ENCODE measurements at places on chromosomes 4 and X.

DNA sequence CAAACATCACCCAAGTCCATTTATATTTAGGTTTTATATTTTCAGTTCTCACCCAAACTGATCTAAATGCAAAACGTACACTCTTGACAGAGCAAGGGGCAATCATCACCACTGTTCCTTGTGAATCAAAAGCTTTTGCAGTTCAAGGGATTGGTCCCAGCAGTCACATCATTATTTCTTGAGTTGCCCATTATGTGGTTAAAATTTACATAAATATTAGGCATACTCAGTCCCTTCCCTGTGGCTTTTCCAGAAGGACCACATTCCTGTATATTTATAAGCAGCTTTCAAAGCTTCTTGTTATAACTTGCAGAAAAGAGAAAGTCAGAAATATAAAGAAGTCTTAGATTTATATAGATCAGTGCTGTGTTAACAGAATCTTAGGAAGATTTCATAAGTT is 224.4 kb downstream of the CLCN4 start:
- no peak for DNase-seq

DNA sequence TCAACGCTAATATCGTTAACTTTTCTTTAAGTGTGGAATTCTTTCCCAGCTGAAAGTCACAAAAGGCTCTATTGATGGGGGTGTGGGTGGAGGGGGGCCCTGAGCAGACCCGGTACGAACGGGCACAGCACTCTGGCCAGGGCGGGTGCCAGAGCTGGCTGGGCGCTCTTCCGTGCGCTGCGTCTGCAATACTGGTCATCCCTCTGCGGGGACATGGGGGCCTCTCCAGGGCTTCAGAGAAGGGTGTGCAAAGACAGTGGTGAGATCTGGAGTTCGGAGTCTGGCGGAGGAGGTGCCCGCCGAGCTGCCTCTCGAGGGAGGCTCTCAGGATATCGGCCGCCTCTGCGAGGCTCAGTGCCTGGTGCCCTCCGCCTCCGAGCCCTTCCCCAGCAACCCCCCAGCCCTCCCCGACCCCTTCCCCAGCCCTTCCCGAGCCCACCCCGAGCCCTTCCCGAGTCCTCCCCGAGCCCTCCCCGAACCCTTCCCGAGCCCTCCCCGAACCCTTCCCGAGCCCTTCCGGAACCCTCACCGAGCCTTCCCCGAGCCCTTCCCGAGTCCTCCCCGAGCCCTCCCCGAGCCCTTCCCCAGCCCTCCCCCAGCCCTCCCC is 34.3 kb downstream of the FGFRL1 start:
- DNase-seq: no peak

DNA sequence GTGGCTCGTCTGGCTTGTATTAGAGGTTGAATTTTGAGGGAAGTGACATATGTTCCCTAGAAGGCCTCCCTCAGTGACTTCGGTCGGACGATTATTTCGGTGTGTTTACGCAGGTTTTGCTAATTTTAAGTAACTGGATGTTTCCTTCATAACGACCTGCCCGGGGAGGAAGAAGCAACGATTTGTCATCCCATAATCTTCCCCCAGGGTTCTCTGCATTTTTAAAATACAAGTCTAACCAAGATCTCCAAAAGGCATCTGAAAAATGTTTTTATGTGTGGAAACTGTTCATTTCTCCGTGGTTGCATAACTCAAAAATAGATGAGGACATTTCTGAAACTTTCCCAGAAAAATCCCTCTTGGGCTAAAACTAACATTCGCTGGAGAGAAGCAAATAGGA is 195.4 kb downstream of the SHOX start:
- DNase-seq: peak; percentile 97

DNA sequence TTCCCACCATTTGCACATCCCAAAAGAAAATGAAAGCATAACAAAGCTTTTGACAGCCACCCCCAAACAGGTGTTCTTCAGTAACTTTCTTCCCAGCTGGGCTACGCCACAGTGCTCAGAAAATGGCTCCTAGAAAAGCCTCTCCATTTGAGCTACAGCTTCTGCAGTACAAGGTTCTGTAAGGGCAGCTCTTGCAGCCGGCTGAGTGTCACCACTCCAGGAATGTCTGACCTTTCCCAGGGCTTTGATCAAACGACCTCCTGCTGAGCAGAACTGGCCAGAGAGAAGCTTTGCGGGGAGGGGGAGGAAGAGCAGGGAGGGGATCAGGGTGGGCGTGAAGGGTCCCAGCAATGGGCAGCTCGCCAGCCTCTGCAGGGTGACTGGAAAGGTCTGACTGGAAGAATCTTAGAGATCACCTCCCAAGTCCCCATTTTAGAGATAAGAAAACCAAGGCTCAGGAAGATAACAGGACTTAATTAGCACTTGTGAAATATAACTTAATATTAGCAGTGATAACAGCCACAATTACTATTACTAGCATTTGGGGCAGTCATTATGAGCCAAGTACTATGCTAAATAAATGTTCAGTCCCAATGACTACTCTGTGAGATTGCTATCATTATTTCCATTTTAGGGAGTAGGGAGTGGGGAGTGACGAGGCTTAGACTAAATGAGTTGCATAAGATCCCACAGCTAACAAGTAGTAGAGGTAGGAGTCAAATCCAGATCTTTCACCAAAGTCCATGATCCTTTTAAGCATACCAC is 51.1 kb downstream of the LEF1 start:
- peak; percentile 17 for DNase-seq

GRCh38 chrX:125765347-125765746 is 400.7 kb downstream of the DCAF12L2 start:
- DNase-seq: no peak

DNA sequence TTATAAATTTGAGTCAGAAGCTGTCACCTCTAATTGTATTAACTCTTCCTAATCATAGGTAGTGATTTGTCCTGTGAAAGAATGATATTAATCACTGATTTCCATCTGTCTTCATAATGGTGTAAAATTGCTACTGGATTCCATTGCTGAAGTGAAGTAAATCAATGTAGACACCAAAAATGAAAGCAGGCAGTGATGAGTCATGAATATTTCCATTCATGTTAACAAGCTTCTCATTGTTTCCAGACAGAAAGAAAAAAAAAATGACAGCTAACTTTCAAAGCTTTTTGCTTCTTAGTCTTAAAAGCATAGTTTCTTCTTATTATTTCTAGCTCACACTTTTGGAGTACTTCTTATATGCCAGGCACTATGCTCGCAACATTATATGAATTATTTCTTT is 21.5 kb downstream of the FAM114A1 start:
- peak; percentile 89 for DNase-seq

GRCh38 chr4:24002330-24002966 is 112.6 kb upstream of the PPARGC1A start:
- DNase-seq: peak; percentile 25

DNA sequence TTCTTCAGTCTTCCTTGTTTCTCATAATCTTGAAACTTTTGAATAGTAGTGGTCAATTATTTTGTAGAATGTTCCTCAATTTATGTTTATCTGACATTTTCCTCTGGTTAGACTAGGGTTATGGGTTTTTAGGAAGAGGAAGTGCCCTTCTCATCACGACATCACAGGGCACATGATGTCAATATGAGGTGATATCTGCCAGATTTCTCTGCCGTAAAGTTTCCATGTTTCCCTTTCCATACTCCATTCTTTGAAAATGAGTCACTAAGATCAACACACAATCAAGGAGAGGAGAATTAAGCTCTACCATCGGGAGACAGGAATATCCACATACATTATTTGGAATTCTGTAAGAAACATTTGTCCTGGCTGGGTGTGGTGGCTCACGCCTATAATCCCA is 28.4 kb downstream of the RP2 start:
- peak; percentile 75 for DNase-seq

All from fibroblast of skin of back (primary cell).